ENCODE measurements at places on chromosomes 6 and 20.

GRCh38 chr6:158043586-158044524 lies 62.2 kb downstream of the SYNJ2 start:
- no peak for ATAC-seq

GRCh38 chr6:17741507-17741906 lies 34.8 kb upstream of the NUP153 start:
- no peak for ATAC-seq

DNA sequence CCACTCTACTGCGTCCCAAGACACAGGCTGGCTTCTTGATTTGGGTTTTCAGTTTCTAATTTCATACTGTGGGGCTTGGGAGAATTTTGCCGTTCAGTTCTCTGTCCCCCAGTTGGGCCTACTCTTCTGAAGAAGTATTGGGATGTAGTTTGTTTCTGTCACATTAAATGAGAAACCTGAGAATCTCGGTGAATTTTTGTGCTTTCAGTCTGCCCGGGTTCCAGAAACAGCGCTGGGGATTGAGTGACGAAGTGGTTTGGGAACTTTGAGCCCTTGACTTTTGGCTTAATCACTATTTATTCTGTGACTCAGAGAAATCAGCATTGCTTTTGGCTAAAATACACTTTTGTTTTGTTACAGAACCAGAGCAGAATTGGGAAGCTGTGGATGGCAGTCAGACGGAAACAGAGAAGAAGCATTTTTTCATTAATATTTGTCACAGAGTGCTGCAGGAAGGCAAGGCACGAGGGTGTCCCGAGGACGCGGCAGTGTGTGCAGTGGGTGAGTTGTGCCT lies 74.0 kb downstream of the IGF2R start:
- ATAC-seq = no peak

- no peak for ATAC-seq
Measured at GRCh38 chr6:147216915-147217314, 12.7 kb downstream of the STXBP5 start.

DNA sequence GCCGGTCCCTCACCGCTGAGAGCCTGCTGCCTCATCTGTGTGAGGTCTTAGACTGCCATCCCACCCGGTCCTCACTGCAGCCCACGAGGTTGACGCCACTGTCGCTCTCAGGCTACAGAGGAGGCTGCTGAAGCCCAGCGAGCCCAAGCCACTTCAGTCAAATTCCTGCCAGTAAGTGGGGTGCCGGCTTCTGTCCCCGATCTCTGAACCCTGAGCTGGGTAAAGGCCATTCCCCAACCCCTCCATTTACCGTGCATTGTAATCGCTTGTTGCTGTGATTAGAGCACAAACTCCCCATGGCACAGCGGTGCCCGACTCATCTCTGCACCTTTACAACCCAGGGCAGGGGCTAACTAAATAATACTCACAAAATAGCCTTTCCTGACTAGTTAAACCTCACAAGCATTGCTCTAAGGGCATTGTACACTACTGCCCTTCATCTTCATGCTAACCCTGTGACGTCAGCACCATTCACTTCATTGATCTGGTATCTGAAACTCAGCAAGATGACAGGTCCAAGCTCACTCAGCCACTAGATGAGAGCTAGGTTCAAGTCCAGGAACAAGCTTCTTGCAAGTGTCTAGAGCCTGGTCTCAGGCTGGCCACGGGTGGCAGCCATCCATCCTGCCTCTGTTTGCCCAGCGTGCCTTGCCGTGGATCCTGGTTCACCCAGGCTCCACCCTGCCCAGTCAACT lies 122.7 kb downstream of the BCAS1 start:
- ATAC-seq = no peak

DNA sequence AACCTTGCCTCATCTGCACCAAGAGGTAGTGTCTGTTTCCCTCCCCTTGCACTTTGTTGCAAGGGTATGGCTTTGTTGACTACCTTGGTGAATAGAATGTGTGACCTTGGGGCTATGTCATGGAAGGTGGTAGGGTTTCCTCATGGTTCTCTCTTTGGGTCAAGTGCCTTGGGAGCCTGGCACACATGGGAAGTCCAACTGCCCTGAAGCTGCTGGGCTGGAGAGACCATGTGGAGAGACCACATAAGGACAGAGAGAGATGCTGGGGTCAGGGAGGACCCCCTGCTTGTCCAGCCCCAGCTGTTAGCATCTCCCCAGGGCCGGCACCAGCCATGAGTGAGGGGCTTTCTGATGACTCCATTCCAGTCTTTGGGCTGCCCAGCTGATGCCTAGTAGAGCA lies 95.5 kb upstream of the PAX1 start:
- no peak for ATAC-seq

DNA sequence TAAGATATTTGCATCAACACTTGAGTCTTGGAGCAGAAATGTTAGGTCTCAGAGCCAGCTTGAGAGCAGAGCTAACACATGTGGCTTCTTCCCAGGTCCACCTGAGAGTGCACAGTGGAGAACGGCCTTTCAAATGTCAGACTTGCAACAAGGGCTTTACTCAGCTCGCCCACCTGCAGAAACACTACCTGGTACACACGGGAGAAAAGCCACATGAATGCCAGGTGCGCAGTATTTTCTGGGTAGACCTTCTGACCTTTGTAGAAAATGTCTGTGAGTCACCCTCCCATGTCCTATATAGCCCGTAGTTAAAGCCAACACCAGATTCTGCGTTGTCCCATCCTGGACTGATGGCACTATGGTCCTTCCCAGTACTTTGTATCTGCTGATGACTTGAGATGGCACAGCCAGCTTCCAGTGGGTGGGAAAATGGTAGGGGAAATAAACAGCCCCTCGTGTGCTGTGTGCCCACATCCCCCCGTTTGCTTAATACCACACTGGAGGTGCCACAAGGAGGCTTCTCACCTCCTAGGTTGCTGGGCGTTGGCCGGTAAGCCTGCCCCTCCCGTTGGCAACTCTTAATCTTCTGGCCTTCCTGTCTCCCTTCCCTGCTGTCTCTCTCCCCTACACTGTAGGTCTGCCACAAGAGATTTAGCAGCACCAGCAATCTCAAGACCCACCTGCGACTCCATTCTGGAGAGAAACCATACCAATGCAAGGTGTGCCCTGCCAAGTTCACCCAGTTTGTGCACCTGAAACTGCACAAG lies 20.3 kb downstream of the PRDM1 start:
- ATAC-seq = peak; percentile 11

- ATAC-seq = no peak
Measured at GRCh38 chr6:90677440-90677839, 90.6 kb upstream of the MAP3K7 start.

- peak; percentile 97 for ATAC-seq
Measured at GRCh38 chr6:2891768-2892170, 11.3 kb downstream of the SERPINB9 start.

- no peak for ATAC-seq
Measured at GRCh38 chr6:170101281-170102035, 189.4 kb downstream of the DLL1 start.

GRCh38 chr6:12608016-12608860 lies 108.3 kb upstream of the PHACTR1 start:
- ATAC-seq = peak; percentile 27

DNA sequence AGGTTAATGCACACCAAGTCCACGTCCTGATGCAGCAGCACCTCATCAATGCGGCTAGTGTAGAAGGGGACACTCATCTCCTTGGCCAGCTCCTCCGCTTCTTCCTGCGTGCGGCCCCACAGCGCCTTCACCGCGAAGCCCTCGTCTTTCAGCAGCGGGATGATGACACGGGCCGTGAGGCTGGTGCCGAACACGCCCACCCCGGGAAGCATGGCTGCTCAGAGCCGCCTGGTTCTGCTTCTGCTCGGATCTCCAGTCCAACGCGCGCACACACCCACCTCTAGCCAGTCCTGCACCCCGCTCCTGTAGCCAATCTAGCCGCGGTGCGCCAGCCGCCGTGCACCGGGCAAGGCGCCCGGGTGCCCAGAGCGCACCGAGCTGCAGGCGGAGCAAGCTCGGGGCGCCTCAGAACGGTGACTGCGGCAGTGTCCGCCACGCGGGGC lies 700 bp downstream of the GFOD1 start:
- peak; percentile 51 for ATAC-seq

- no peak for ATAC-seq
Measured at GRCh38 chr6:112291161-112291762, 36.9 kb upstream of the LAMA4 start.

- no peak for ATAC-seq
Measured at GRCh38 chr6:9646342-9647070, 768.4 kb downstream of the TFAP2A start.

- ATAC-seq = no peak
Measured at GRCh38 chr20:24148372-24148771, 159.8 kb upstream of the GGTLC1 start.

DNA sequence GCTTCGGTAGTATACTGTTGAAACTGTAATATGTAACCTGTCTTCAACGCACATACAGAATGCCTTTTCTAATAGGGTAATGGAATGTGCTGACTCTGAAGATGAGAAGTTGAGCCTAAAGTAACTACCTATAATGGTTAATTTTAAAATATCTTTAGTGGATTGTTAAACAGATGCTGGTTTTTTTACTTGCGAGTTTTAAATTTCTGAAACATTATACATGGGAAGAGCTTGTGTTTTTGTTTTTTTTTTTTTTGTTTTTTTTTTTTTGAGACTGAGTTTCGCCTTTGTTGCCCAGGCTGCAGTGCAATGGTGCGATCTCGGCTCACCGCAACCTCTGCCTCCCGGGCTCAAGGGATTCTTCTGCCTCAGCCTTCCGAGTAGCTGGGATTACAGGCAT lies 166.9 kb downstream of the JARID2 start:
- no peak for ATAC-seq

- no peak for ATAC-seq
Measured at GRCh38 chr20:49377326-49377725, 99.5 kb upstream of the ZNFX1 start.

DNA sequence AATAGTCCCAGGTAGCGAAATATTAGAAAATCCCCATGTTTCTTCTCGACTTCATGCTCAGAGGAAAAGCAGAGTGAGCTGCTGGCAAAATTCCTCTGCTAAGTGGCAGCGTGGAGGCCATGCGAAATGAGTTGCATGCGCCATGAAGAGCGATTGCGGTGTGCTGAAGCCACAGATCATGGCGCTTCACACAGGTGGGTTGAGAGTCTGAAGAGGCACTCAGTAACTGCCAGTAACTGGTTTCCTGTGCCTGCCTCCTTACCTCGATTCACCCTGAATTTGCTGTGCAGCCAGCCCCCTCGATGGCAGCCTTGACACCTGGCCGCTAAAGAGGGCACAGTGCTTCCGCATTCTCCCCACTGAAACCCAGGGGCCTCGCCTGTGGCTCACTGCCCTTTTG lies 301.5 kb downstream of the NRN1 start:
- no peak for ATAC-seq

- no peak for ATAC-seq
Measured at GRCh38 chr20:25177890-25178321, 17.6 kb upstream of the ENTPD6 start.
